ENCODE measurements at places on chromosomes 2 and 18.

DNA sequence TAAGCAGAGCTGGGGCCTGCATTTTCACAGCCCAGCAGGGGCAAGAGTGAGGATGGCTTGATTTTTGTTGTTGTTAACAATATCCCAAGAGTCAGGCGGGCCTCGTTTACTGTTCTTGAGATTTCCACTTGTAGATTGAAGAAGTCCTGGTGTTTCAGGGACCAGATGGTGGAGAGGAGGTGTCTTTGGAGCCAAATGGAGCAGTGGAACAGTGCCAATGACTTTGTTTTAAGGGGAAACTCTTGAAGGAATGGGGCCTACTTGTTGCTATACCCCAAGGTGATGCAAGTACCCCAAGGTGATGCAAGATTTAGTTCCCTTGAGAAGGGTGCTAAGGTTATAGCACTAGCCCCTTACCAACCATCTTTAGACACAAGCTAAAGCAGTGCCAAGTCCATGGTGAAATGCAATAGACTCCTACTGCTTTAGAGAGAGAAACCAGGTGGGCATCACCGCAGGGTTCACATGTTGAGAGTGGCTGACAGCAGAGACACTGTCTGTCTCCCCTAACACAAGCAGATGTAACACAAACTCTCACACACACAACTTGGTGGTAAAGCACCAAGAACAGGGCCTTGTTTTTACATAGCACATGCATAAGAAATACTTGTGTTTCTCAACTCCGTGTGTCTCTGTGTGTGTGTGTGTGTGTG is 44.0 kb downstream of the HK2 start:
- peaks cover 63% of the 10 kb centered on the region for H3K36me3 ChIP-seq
- H3K4me3 ChIP-seq: no peak overlapping the region
- no peaks in the 10 kb centered on the region for H3K27me3 ChIP-seq

DNA sequence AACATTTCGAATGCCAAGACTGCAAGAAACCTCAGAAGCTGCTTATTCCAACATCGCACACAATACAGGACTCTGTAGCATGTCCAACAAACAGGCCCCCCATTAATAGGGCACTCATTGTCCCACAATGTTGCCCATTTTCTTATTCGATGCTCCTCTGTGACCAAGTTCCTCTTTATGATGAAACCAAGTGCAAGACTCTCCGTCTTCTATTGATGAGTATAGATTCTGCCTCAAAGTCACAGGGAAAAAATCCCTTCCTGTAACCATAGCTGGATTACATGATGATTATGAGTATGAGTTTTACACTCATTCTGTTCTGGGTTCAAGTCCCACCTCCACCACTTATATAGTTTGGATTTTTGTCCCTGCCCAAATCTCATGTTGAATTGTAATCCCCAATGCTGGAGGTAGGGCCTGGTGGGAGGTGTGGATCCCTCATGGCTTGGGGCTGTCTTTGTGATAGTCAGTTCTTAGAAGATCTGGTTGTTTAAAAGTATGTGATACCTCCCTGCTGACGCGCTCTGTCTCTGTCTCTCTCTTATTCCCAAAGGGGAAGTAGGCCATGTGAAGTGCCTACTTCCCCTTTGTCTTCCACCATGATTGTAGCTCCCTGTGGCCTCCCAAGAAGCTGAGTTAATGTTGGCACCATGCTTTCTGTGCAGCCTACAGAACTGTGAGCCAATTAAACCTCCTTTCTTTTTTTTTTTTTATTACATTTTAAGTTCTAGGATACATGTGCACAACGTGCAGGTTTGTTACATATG is 148.7 kb downstream of the OSR1 start:
- no peaks in the 10 kb centered on the region for H3K36me3 ChIP-seq
- H3K27ac ChIP-seq: no peak overlapping the region
- no peaks in the 10 kb centered on the region for H3K27me3 ChIP-seq
- no peaks in the 10 kb centered on the region for H3K4me1 ChIP-seq

DNA sequence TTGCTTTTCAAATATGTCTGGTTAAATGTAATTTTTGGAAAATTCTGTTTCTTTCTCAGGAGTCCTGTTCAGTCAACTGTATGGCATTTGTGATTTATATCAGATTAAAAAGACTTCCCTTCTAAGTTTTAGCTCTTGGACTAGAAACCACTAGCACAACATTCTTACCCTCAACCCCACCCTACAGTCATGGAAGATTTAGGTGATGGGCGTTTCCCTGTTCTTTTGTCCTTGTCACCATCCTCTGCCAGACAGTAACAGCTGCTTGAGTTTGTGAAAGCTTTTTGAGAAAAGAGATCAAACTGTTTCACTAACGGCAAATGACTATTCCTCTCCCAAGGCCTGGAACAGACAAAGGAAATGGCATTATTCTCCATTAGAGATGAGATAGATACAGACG is 31.8 kb downstream of the SERPINB5 start:
- no peak overlapping the region for H3K27ac ChIP-seq
- no peaks in the 10 kb centered on the region for H3K27me3 ChIP-seq
- no peak for DNase-seq

GRCh38 chr2:31523871-31524492 is 56.8 kb downstream of the SRD5A2 start:
- DNase-seq: peak; percentile 16
- no peak overlapping the region for H3K4me3 ChIP-seq
- H3K27me3 ChIP-seq: no peaks in the 10 kb centered on the region
- no peak overlapping the region for H3K27ac ChIP-seq
- H3K36me3 ChIP-seq: no peaks in the 10 kb centered on the region

DNA sequence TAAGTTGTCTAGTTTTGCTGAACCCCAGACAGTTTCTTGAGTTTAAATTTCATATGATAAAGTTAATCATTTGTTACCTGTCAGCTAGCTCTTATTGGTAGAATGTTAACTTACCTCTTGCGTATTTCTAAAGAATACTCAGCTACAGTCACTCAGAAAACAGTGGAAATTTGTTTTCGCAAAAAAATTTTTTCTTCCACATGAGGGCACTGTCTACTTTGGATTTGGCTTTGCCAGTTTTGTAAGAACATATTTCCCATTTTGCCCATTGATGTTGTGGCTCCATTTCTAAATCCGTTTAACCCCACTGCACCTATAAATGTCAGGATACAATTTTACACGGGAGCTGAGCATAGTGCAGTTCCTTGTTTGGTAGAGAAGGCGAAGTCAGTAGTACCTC is 19.1 kb upstream of the GCFC2 start:
- DNase-seq: no peak
- H3K36me3 ChIP-seq: no peaks in the 10 kb centered on the region
- H3K4me3 ChIP-seq: no peak overlapping the region
- no peaks in the 10 kb centered on the region for H3K4me1 ChIP-seq
- no peak overlapping the region for H3K27ac ChIP-seq
- peaks cover 4% of the 10 kb centered on the region for H3K27me3 ChIP-seq

DNA sequence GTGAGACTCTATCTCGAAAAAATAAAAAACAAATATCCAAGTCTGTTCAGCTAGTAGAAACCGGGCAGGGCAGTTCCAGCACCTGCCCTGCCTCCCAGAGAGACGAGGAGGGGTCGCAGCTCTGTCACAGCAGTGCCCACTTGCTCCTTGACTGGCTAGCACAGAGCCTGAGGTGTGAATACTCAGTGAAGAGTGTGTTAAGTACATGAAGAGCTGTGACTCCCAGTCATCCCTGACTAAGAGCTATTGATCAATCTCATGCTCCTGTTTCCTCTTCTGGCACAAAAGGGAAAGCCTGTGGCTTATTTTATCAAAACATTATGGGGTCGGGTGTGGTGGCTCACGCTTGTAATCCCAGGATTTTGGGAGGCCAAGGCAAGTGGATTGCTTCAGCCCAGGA is 83.0 kb upstream of the FZD7 start:
- H3K36me3 ChIP-seq: no peaks in the 10 kb centered on the region
- H3K4me3 ChIP-seq: no peak overlapping the region
- DNase-seq: no peak
- no peak overlapping the region for H3K27ac ChIP-seq

DNA sequence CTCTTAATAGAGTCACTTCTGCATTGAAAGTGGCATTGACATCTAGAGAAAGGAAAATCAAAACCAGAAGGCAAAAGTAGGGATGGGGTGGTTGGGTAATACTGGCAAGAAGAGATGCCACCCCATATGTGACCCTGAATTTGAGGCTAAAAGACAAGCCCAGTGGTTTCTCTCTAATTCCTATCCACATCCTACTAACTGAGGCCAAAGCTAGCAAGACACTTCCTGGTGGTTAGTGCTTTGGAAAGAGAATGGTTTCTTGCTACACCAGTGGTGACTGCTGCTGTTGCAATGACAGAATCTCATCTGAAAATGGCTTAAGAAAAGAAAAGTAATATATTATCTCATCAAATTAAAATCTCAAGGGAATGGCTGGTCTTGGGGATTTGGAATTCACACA is 640.6 kb downstream of the EPHA4 start:
- H3K27me3 ChIP-seq: no peaks in the 10 kb centered on the region
- no peaks in the 10 kb centered on the region for H3K36me3 ChIP-seq
- H3K27ac ChIP-seq: no peak overlapping the region
- no peak for DNase-seq
- no peaks in the 10 kb centered on the region for H3K4me1 ChIP-seq

DNA sequence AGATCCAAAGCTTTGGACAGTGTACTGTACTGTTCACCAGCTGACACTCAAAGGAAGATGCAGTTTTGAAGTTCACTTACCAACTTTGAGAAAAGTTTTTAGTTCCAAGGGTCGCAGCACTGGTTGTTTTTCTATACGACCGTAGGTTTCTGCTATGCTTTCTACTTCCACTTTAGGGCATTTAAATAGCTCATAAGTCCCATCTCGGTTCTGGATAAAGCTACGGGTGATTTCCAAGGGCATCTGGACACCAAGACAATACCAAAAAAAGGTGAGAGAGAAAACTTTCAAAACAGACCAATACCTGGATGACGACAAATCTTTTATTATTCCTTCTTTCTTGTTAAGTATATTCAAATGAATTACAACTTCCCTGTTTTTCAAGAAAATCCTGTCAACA is 30.3 kb downstream of the C2orf42 start:
- no peaks in the 10 kb centered on the region for H3K4me1 ChIP-seq
- H3K27ac ChIP-seq: no peak overlapping the region
- H3K36me3 ChIP-seq: peaks cover 87% of the 10 kb centered on the region
- no peaks in the 10 kb centered on the region for H3K27me3 ChIP-seq
- no peak overlapping the region for H3K4me3 ChIP-seq
- no peak for DNase-seq

DNA sequence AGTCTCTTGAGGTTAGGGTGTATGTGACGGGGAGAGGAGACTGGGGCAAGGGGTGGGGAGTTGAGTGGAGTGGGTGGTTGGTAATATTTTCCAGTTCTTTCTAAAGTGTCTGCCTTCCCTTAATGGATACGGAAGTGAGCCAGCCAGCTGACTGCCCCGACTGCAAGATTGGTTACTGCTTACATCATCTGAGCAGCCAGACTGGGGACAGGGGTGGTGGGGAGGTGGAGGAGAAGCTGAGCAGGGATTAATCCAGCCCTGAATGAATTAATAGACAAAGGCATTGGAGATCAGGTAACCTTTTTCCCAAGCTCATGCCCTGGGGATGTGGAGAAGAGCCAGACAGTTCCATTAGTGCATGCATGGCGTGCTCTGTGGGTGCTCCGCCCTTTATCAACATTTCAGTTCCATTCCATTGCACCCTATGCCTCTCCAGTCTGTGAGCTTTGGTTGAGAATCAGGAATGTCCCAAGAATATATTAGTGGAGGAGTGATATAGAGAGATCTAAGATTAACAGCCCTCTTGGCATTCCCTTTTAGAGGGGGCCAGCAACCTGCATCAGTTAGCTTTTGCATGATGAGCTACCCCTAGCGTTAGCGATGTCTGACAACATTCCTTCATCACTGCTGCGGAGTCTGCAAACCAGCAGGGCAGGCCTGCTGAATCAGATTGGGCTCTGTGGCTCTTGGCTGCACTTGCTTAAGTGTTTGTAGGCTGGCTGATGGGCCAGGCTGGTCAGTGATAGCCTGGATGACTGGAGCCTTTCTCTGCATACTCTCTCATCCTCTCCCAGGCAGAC is 67.4 kb downstream of the TNP1 start:
- DNase-seq: no peak
- no peaks in the 10 kb centered on the region for H3K4me1 ChIP-seq
- H3K27me3 ChIP-seq: no peaks in the 10 kb centered on the region
- H3K27ac ChIP-seq: peak overlapping the region; percentile 52
- H3K36me3 ChIP-seq: no peaks in the 10 kb centered on the region

DNA sequence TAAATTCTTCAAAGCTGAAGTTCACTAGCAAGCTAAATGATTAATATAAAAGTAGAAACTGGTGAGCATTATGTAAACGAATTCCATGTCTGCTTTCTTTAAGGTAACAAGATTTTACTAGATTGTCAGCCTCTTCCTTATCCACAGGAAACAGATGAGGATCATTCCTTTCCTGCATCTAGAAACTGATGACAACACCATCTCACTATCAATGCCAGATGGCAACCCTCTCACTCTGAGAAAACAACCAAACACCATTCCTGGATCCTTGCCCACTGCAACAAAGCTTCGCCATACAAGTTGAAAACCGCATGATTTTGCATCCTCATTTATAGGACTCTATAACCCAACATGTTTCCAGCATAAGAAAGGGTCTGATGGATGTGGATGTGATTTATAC is 122.9 kb downstream of the ZNF521 start:
- no peak overlapping the region for H3K27ac ChIP-seq
- H3K4me1 ChIP-seq: peaks cover 21% of the 10 kb centered on the region
- H3K27me3 ChIP-seq: no peaks in the 10 kb centered on the region
- H3K36me3 ChIP-seq: no peaks in the 10 kb centered on the region

- H3K4me1 ChIP-seq: no peaks in the 10 kb centered on the region
- no peaks in the 10 kb centered on the region for H3K27me3 ChIP-seq
- no peak overlapping the region for H3K4me3 ChIP-seq
- no peak overlapping the region for H3K27ac ChIP-seq
- DNase-seq: no peak
Observed at GRCh38 chr2:217142649-217143266, 282.9 kb upstream of the TNP1 start.

DNA sequence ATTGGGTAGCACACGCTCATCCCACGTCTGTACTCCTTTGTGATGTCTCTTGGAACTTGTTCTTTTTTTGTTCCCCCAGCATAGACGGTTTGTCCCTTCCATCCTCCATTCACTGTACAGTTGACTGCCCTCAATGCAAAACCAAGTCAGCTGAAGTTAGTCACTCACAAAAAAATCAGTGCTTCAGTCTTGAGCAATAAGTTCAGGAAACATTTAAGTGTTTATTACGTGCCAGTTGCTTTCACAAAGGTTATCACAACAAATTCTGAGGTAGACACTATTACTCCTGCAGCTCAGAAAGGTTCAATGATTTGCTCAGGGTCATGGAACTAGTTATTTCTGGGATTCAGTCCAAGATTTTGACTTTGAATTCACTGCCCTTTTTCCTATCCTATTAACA is 102.2 kb downstream of the PDE1A start:
- no peak overlapping the region for H3K27ac ChIP-seq
- H3K4me3 ChIP-seq: no peak overlapping the region
- H3K4me1 ChIP-seq: no peaks in the 10 kb centered on the region
- H3K36me3 ChIP-seq: no peaks in the 10 kb centered on the region

GRCh38 chr2:204986641-204987040 is 441.4 kb downstream of the PARD3B start:
- no peaks in the 10 kb centered on the region for H3K4me1 ChIP-seq
- H3K4me3 ChIP-seq: no peak overlapping the region
- no peaks in the 10 kb centered on the region for H3K27me3 ChIP-seq
- DNase-seq: no peak
- no peak overlapping the region for H3K27ac ChIP-seq
- no peaks in the 10 kb centered on the region for H3K36me3 ChIP-seq

GRCh38 chr18:77316008-77316407 is 66.4 kb downstream of the GALR1 start:
- no peak overlapping the region for H3K27ac ChIP-seq
- no peak overlapping the region for H3K4me3 ChIP-seq
- DNase-seq: peak; percentile 57
- no peaks in the 10 kb centered on the region for H3K36me3 ChIP-seq
